ENCODE measurements at places on chromosomes 13 and 19.

GRCh38 chr19:35692010-35692409 is 12.3 kb upstream of the ZBTB32 start:
- no peak for DNase-seq

DNA sequence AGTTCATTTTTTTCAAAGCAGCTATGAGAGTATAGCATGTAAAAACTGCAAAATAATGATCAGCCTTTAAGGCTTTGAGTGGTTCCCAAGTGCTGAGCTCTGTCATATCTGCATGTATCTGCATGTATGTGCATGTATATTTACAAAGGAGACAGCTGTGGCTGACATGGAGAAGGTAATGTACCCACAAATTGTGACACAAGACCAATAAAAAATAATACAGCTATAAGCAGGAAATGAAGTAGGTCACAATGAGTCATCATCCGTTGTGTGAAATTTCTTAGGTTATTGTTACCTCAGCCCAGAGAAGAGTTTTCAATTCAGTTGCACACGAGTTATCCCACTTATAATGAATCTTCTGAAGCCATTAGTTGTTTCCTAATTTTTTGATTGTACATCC is 60.9 kb upstream of the MED4 start:
- no peak for DNase-seq

DNA sequence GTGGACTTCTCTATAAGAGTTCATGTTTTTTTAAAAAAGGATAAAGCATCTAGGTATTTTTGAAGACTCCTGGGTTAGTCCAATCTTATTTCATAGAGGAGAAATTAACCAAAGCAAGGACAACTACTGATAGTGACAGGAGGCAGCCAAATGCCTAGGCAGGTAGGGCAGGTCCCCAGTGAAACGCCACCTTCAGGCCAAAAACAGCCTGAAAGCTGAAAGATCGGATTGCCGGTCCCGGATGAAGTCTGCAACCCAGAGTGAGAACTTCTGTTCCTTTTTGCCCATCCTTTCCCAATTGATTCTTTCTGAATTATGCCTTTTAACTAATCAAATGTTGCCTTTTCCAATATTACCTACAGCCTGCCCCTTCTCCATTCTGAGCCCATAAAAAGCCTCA is 6.1 kb upstream of the GGACT start:
- DNase-seq, result no peak

DNA sequence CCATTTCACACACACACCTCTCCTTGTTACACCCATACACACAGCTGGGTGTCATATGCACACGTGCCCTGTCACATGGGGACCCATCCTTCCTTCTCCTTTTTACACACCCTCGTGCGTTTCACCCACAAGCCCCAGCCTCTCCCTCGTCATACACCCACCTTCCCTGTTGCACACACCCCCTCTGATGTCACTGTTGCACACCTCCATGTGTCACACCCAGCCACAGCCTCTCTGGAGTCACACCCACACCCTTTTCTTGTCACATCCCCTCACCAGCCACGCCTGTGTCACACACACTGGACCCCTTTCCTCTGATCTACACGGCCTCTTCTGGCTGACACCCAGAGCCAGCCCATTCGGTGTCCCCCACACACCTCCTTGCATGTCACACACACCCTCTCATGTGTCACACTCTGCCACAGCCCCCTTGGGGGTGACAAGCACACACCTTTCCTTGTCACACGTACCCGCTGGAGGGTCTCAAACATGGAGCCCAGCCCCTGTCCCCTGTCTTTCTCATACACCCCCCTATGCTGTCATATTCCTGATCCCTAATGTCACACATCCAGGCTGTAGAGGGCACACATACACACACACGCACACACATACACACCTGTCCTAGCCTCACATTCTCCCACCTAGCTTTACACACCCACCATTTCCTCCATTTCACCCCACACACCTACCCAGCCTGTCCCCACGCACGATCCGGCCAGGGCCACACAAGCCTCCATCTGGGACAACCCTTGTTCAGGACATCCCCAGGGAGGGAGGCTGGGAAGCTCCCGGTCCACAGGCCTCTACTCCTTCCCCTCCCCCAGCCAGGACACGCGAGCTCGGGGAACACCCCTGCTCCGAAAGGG is 1.4 kb downstream of the NOVA2 start:
- no peak for DNase-seq

- no peak for DNase-seq
These were observed 12.8 kb downstream of the ZNF254 start for GRCh38 chr19:24099829-24100228.

GRCh38 chr13:81326913-81327312 is 986.0 kb upstream of the SPRY2 start:
- DNase-seq, result no peak

- no peak for DNase-seq
These were observed 27.6 kb upstream of the GTF2F2 start for GRCh38 chr13:45092663-45093062.

GRCh38 chr19:1917146-1917545 is 11.9 kb downstream of the ADAT3 start:
- DNase-seq, result no peak

DNA sequence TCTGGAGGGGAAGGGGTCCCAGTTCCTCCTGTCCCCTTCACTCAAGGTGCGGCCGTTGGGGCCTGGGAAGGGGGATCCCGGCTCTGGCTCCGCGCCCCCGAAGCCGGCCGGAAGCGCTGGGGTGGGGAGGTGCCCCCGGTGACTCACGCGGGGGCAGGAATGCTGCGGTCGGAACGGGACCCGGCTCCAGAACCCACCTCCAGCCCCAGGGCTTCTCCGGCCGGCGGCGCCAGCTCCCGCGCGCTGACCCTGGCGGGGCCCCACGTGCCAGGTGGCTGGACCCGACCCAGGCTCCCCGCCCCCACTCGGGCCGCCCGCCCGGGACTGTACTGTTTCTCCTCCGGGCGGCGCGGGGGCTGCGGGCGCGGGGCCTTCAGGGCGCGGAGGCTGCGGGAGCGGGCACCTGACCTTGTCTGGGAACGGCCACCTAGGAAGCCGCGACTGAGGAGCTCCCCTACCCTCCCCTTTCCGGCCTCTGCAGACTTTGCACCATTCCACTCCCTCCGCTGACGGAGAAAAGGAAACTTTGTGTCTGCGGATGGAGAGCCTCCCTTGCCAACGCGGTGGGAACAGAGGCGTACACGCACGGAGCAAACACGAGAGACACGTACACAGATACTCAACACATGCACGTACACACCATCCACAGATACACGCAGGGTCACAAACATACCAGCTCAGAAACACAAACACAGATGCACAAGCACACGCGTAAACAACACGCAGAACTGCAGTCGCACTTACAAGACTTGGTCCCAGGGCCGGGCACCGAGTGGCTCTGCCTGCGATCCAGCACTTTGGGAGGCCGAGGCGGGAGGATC is 7.2 kb downstream of the AXL start:
- peak; percentile 85 for DNase-seq

DNA sequence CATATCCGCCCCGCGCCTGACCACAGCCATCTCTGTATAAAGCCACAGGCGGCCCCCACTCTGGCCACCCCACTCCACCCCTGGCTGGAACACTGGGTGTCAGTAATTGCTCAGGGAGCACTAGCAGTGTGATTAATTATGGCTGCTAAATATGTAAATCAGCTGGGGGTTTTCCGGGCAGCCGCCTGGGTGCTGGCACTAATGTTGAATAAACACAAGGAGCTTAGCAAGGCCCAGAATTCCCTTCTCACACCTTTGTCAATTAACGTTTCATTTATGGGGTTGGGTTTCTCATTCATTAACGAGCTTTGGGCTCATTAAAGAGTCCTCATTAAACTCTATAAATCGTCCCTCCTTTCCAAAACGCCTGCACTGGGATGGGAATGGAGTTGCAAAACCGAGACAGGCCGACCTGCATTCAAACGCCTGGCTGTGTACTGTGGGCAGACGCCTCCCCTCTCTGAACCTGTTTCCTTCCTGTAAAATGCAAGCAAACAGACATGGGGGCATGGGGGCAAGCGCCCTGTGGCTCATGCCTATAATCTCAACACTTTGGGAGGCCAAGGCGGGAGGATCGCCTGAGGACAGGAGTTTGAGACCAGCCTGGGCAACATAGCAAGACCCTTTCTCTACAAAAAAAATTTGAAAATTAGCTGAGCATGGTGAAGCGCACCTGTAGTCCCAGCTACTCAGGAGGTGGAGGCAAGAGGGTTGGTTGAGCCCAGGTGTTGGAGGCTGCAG is 17.7 kb upstream of the OLFM2 start:
- no peak for DNase-seq

GRCh38 chr19:49489601-49490167 is 2.3 kb downstream of the RPL13A start:
- no peak for DNase-seq

DNA sequence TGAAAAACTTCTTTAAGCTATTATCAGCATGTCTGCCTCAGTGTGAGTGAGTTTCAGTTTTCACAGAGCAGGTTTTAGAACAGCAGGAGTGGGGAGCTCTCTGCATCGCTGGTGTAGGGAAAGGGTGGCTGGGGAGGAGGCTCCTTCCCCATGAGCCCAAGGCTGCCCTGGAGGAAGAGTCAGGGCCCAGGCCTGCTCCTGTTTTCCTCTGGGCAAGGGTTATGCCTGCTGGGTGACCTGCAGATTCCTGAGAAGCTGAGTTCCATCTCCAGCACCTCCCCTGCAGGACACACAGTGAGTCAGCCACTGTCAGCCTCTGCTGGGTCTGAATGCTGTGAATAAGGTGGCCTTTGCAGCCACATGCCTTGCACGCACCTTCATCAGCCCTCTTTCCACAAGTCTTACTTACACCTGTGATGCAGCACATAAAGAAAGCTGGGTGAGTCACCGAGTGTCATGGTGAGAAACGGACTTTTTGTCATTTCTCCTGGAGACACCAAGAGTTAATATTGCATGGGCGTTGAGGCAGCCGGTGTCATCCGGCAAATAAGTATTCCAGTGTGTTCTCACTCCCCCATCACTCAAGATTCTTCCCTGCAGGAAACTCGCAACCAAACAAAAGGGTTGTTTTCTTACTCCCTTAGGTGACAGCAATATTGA is 186.4 kb upstream of the KL start:
- no peak for DNase-seq

- DNase-seq, result no peak
These were observed 2.5 kb downstream of the FTL start for GRCh38 chr19:48967346-48968178.

DNA sequence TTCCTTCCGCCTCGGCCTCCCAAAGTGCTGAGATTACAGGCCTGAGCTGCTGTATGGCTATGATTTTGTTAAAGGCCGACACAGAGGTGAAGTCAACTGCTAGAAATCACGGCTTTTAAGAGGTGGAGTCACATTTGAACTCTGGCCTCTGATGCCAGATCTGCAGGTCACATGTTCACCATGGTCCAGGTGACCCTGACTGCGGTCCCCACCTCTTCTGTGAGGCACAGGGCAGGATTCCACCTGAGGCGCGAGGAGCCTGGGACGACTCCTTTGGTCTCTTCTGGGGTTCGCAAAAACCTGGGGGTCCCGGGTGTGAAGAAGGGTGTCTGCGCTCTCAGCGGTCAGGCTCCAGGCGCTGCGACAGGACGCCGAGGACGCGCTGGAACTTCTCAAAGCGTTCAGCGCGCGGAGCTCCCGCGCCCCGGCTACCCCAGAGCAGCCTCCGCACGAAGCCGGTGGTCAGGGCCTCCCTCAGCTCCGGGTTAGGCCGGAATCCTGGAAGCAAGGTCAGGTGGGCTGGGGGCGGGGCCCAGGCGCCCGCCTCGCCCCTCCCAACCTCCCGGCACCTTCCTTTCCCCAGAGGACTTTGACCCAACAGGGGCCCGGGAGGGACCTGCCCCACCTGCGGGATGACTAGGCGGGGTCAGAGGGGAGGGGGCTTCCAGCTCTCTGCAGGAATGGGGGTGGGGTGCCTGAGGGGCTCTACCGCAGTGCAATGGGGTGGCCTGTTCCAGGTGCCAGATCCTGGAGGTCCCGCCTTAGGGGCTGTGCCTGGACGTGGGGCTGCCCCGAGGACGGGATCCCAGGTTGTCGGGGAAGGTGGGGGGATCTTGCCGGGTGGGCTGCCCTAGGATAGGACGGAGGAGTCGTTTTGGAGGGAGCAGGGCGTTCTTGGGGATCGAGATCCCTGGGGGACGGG is 13.0 kb downstream of the TRIP10 start:
- DNase-seq, result no peak

DNA sequence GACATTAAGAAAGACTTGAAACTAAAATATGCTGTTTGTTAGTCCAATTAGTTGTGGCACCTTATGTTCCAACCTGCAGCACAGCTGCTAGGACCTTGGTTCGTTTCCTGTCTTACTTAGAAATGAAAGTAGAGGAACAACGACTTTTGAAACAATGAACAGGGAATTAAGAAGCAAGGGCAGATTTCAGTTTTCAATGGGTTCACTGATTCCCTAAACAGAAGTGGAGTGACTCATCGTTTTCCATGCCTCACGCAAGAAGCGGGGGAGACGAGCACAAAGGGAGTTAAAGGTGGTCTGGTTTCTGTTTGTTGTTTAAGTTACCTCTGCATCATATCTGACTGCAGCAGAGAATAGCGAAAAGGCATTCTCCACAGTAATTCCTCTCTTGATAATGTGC is 44.8 kb downstream of the PHF11 start:
- DNase-seq, result no peak

DNA sequence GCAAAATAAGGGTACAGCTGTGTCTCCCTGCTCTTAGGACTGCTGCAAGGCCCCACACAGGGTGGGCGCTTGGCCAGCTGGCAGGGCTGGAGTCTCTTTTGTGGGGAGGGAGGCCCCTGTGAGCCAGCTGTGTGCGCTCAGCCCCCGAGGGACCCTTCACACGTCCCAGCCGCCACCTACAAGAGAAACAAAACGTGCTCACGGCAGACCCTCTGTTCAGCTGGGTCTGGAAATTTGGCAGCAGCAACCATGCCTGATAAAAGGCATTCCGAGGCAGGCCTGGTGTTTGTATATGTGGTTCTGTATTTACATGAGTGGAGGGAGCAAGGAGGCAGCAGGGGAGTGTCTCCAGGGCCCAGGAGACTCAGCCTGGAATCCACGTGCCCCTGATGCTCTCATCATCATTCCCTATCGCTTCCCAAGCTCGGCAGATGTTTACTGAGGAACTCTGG is 49.7 kb downstream of the CRTC1 start:
- DNase-seq, result no peak

DNA sequence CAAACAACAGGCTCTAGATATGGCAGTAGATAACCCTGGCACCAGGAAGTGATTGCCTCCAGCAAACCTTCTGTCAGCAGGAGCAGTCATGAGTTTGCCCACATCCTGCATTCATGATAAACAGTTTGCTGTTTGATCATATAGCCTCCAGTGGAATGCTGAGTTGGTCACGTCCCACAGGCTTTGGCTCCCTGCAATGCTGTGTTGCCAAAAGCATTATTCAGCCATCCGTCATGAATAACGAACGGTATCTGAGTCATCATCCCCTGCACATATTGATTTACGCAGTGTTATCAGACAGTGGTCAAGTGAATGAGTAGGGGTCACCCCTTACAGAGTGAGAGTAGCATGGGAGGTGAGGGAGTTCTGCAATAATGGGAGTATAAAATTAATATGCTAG is 21.9 kb upstream of the ZNF432 start:
- DNase-seq, result no peak

- DNase-seq, result no peak
These were observed 2.6 kb upstream of the GSX1 start for GRCh38 chr13:27789495-27790303.

GRCh38 chr13:75558145-75558840 is 8.7 kb downstream of the UCHL3 start:
- no peak for DNase-seq

GRCh38 chr19:1933244-1933643 is 7.7 kb upstream of the CSNK1G2 start:
- no peak for DNase-seq

GRCh38 chr19:16112778-16113177 is 1.1 kb downstream of the RAB8A start:
- DNase-seq, result no peak
